ENCODE measurements at places on chromosomes 5 and 9.

DNA sequence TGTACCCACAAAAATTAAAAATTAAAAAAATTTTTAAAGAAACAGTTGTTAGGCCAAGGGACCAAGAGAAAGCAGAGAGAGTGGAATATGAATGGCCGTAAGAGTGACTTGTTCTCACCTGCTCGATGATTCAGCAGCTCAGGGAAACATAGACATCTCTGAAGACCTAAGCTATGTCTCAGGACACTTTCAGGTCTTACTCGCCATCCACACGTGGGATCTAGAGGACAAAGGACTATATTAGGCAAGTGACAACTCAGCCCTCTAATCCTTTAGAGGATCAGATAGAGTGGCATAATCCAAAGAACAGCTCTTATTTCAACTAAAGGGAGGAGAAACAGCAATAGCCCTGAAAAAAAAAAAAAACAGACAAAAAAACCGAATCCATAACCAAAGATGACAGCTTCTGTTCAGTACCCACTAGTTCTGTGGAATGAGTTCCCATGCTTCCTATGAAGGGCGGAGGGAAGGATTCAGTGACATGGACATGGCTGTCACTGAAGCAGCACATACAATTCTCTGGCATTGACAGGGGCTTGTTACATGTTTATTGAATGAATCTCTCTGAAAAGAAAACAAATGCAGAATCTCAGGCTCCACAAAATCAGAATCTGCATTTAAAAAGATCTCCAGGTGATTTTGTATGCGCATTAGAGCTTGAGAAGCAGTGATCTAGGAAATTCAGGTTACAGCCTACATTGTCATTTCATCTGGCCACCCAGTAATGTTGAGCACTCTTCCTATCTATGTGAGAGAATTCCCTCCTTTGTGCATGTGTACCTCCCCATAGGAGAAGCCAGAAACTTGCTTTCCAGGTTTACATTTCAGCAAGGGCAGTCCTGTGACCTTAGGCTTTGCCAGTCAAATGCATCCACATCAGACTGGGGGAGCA lies 96.0 kb downstream of the KIAA1958 start:
- DNase-seq = no peak

DNA sequence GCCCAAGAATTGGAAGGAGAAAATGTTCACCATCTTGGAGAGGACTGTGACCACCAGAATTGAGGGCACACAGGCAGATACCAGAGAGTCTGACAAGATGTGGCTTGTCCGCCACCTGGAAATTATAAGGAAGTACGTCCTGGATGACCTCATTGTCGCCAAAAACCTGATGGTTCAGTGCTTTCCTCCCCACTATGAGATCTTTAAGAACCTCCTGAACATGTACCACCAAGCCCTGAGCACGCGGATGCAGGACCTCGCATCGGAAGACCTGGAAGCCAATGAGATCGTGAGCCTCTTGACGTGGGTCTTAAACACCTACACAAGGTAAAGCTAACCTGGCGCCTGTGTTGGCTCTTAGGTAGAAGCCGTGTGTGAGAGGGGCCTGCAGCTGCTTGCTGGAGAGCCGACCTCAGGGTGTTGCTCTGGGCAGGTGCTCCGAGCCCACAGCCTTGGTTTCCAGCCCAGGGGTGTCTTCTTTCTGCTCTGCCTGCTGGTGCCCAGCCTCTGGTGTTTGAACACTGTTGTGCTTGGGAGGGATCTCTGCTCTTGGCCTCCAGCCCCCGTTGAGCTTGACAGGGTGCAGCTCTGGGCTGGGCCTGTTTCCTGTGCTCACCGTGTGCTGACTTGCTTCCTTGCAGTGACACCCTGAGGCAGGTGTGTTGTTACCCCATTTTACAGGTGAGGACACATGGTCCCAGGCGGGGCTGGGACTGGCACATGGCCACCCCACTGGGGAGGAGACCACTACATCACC lies 10.9 kb downstream of the EXOC3 start:
- DNase-seq = no peak

DNA sequence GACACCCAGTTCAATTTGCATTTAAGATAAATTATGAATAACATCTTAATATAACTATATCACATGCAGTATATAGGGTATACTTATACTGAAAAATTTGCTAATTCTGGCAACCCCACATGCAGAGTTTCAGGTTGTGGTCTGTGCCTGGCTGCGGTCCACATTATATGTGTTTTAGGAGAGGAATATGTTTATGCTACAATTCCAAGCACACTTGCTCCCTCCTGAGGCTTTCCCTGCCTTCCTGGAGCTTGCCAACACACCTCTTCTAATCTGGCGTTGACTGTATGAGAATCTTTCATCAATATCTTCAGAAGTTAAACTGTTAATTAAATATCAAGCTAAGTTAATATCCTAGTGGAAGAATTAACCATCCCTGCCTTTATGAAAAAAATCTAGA lies 45.2 kb downstream of the SEMA5A start:
- no peak for DNase-seq

DNA sequence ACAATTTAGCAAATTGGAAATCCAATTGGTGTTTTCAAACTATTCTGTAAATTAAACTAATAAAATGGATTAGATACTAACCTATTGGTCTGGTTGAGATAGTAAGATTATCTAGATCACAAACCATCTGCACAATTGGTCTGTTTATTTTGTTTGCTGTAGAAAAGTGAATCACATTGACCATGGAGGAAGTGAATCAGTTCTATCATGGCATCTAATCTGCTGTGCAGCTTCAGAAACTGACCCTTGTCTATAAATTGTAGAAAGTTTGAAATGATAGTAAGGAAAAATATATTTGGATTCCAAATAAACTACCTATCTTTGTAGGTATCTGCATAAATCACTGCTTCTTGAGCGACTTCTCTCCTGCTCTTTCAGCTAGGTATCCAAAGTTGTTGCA lies 1865.4 kb downstream of the MAT2B start:
- no peak for DNase-seq

DNA sequence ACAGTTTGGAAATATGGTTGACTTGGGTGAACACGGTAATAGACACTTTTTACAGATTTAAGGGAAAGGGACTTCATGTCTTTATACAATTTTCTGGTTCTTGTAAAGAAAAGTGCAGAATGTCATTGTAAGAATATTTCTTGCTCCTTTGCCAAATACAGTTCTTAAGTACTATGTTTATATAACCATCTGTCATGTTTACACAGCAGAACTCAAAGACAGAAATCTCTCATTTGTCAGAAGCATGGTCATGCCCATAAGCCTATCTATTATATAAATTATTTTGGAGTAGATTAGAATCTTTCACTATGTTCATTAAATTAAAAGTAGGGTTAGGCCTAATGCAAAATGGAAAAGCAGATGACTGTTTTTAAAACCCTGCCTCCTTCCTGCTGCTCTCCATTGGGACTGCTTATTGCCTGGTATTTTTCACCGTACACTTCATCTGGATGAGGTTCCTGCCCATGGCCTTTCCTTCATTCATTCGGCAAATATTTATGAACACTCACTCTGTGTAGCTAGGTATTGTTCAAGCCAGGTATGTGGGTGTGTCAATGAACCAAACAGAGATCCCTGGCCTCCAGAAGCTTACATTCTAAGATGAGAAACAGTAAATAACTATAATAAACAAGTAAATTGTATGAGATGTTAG lies 558.1 kb downstream of the NR2F1-AS1 start:
- no peak for DNase-seq

DNA sequence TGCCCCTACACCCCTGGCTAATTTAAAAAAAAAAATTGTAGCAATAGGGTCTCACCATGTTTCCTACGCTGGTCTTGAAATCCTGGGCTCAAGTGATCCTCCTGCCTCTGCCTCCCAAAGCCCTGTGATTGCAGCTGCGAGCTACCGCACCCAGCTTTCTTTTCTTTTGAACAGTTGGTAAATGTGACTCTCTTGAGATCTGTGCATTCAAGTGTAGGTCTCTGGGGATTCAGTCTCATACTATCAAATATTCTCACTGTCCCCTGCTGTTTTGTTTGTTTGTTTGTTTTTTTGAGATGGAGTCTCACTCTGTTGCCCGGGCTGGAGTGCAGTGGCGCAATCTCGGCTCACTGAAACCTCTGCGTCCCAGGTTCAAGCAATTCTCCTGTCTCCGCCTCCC lies 42.3 kb upstream of the CXXC5 start:
- DNase-seq = no peak

DNA sequence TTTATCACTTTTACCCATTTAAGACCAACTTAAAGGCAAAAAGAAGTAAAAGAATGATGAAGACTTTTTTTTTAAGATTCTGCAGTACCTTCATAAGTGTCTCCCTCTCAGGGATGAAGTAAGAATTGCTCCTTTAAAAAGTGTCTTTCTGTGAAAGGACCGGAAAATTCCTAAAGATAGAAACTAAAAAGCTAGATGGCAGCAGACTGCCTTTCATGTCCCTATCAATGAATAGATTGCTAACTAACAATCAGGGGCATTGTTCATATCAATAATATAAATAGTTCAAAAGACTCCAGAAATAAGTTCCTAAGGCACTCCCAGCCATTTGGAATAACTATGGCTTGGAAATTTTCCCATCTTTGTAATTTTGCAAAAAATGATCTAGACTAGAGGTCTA lies 558.0 kb downstream of the PDE4D start:
- DNase-seq = no peak

DNA sequence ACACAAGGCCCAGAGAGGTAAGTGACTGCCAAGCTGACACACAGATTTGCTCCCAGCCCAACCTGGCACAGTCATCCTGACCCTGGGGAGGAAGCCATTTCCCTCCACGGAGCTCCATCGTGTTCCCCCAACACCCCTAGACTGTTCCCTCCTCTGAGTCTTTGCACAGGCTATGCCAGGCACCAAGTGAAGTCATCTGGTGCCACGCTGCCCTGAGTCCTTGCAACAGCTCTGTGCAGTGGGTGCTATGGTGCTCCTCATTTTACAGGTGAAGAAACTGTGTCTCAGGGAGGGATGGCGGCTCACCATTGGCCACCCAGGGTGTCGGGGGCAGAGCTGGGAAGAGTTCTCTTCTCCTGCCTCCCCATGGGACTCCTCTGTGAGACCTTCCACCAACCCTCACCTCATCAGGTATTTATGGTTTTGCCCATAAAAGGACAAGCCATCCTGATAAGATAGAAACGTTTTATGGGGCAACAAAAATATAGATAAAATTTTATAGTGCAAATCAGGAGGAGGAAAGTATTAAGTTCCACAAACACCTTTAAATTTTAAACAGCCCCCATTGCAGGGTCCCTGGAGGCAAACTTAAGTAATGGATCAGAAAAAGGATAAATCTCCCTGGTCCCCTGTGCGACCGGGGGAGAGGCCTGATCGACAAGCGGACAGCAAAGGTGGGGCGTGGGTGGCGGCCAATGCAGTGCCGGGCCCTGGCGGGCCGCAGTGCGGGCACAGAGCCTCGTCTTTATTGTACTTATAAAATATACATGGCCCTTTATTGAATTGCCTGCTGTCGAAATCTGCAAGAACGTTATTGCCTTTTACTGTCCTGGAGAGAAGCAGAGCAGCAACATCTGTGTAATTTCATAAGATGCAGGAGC lies 50.2 kb upstream of the ZBTB43 start:
- DNase-seq = no peak

DNA sequence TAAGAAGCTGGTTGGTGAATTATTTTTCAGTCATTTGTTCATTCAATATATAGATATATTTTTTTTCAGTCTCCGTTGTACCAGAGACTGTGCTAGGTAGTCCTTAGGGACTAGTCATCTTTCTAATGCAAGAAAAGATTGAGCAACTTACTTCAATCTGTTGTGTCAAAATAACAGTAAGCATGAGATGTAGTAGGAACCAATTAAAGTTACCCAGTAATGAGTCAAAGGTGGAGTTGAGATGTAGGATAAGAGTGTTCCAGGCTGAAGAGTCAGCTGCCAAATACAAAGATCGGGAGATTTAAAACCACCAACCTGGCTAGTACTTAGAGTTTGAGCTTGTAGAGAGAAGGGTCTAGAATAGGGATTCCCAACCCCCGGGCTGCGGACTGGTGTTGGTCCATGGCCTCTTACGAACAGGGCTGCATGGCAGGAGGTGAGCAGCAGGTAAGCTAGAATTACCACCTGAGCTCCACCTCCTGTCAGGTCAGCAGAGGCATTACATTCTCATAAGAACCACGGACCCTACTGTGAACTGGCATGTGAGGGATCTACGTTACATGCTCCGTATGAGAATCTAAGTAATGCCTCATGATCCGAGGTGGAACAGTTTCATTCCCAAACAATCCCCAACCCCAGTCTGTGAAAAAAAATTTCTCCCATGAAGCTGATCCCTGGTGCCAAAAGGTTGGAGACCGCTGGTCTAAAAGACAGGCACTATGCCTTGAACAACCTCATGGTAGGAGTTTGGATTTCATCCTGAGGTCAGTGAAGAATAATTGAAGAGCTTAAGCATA lies 1241.5 kb upstream of the WWC1 start:
- DNase-seq = no peak
